ENCODE measurements at places on chromosomes 5 and 9. TPM values are rescaled to one million over a fixed set of nuclear protein-coding genes. Genes with fewer than 3 reads are reported as not detected.

DNA sequence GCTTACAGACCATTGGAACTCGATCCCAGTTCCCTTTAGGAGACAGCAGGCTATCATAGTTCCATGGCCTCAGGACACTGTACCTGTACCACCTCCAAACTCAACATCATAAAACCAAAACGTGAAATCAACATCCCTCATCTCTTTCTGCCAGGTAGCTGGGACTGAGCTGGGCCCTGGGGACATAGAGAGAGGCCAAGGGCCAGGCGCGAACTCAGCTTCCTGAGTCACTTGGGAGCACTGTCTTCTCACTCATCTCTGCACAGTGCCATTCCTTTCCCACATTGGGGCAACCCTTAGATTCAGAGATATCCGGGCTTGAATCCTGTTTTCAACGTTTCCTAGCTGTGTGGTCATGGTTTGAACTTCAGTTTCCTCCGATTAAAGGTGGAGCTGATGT is 12.2 kb downstream of the DAB2IP start:
- DNase-seq: no peak

Gene SAPCD2
- total RNA-seq: 36.3 TPM

- no peak for DNase-seq
Observed at GRCh38 chr9:89941875-89942274, 337.1 kb downstream of the GADD45G start.

- no peak for DNase-seq
Observed at GRCh38 chr5:159038907-159039306, 60.8 kb downstream of the EBF1 start.

GRCh38 chr9:122334916-122335315 is 35.9 kb upstream of the PTGS1 start:
- DNase-seq: peak; percentile 57

Gene FOXD1
- 0.17 TPM for total RNA-seq

GRCh38 chr9:93184432-93185265 is 710 bp downstream of the WNK2 start:
- no peak for DNase-seq

GRCh38 chr9:122263699-122264349 is 816 bp downstream of the RBM18 start:
- DNase-seq: peak; percentile 73

All from dermis blood vessel endothelial cell (primary cell).